ENCODE measurements at places on chromosomes 5 and 9. TPM values are rescaled to one million over a fixed set of nuclear protein-coding genes. Genes with fewer than 3 reads are reported as not detected.

CTSV gene
- 0.71 TPM for total RNA-seq

PCDHGA3 gene
- total RNA-seq: not detected

KIF27 gene
- total RNA-seq: 3.2 TPM

C9orf153 gene
- total RNA-seq: 0.25 TPM

PROB1 gene
- 3.2 TPM for total RNA-seq

STPG3 gene
- not detected for total RNA-seq

SPOCK1 gene
- not detected for total RNA-seq

UBQLN1 gene
- 88.3 TPM for total RNA-seq

LVRN gene
- not detected for total RNA-seq

FBP1 gene
- total RNA-seq: 0.47 TPM

RAB24 gene
- total RNA-seq: 21.0 TPM

RAD50 gene
- total RNA-seq: 46.0 TPM

RXRA gene
- 20.9 TPM for total RNA-seq

IFNB1 gene
- total RNA-seq: 2.2 TPM

FEM1C gene
- 15.8 TPM for total RNA-seq

DIRAS2 gene
- not detected for total RNA-seq

NOP16 gene
- total RNA-seq: 54.3 TPM

KCNIP1 gene
- not detected for total RNA-seq

PCDH12 gene
- 0.80 TPM for total RNA-seq

ADAMTS19 gene
- total RNA-seq: not detected

COL27A1 gene
- 9.1 TPM for total RNA-seq

AGXT2 gene
- not detected for total RNA-seq

FAM81B gene
- total RNA-seq: not detected

AJM1 gene
- total RNA-seq: 4.3 TPM

LMX1B gene
- not detected for total RNA-seq

SYK gene
- 0.11 TPM for total RNA-seq
